ENCODE measurements at places on chromosomes 6 and 20.

DNA sequence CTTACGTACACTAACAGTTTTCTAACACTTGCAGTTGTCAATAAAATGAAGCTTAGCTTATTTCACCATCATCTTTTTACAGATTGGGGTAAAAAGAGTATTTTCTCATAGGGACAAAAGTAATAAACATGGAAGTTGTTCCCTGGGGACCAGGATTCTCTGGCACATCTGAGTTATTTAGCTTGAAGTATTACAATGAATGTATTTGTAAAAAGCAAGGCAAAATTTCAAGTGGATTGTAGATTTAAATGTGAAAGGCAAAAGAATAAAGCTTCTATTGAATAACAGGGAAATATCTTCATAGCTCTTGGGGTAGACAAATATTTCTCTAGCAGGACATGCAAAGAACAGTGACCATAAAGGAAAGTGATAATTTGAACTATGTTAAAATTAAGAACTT lies 260.0 kb upstream of the ECI2 start:
- no peak for DNase-seq

DNA sequence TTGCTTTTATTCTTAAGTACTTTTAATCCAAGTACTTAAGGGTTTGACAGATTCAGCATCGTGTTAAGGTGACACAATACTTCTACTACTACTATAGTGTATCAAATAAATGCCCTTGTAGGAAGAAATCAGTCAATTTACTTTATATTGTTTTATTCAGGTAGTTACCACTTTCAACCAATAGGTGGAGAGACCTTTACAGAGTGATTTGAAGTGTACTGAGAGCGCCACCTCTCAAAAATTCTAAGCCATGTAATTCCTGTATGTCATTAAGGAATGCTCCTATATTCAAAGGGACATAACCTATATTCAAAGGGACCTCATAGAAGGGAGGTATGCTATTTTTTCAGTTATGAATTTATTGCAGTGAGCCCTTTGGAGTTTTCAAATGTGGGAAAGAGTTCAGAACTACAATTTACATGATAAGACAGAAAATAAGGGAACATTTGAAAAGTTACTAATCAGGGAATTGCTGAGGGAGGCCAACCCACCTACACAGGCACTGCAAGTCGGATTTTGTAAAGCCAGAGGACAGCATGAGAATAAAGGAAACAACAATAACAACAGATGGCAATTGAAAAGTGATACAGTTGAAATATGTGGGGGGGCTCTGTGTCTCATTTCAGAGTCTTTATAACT lies 955.6 kb downstream of the TBC1D32 start:
- no peak for DNase-seq

DNA sequence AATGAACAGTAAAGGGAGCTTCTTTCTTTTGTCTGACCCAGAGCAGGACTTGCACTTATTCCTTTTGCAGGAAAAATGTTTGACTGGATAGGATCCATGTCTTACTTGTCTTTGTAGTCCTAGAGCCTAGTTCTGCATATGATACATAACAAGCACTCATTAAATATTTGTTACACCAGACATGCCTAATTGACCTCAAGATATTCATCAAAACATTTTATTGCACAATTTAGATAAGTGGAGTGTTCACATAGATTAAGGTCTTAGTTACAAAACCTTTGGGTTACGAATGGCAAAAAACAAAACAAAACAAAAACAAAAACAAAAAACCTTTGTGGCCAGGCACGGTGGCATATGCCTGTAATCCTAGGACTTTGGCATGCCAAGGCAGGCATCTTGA lies 735.8 kb upstream of the NRSN1 start:
- DNase-seq, result no peak

DNA sequence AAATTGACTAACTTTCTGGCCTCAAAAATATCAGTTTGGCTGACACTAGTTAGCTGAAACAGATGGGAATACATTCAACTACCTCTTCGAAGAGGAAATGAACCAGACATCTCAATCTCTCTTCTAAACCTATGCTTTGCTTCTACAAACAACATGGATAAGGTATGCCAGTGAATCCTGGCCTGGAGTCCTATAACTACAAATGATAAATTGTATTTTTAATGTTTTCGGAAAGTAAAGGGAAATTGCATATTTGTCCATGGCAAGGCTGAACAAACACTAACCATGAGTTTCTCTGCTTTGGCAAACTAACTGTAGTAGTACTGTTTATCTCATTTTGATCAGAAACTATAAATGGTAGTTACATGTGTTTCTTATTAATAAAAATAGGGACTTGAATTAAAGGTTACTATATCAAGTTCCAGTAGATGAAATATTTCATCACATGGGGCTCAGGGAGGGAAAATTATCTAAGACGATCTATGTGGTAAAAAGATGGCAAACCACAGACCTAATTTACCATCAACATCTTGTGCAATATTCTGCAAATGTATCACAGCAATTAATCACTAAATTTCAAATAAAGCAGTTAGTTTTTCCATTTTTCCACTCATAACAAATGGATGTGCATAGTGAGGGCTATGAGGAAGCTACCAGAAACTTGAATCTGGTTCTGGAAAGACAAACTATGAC lies 76.8 kb downstream of the COL12A1 start:
- DNase-seq, result no peak

Data from immature natural killer cell (primary cell).